ENCODE measurements at places on chromosomes 5 and 9.

GRCh38 chr9:131813116-131813515 is 73.2 kb upstream of the RAPGEF1 start:
- no peak for DNase-seq

DNA sequence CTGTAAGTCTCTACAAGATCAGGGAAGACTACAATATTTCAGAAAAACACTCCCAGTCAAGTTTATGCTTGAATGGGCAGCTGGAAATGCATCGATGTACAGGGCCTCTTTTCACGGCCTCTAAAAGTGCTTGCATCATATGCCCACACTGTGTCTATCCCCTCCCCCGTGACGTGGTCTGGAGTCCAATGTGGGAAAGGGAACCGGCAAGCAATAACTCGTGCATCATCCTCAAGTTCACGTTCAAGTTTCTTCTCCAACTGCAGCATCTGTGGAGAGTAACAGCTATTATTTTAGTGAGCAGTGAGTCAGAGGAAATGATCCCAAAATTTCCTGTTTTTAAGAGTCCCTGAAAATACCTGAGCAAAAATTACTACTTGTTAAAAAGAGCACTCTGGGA is 22.3 kb downstream of the ATPSCKMT start:
- no peak for DNase-seq

GRCh38 chr9:4048441-4048840 is 251.4 kb downstream of the GLIS3 start:
- no peak for DNase-seq

DNA sequence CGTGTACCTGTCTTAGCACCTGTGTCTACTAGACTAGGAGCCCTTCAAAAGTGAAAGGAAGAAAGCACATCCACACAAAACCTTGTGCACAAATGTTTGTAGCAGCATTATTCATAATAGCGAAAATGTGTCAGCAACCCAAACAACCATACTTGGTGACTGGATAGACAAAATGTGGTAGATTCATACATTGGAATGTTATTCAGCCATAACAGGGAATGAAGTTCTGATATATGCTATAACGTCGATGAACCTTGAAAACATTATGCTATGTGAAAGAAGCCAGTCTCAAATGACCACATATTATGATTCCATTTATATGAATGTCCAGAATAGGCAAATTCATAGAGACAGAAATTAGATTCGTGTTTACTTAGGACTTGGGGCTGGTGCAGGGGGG is 57.8 kb upstream of the LARP1 start:
- no peak for DNase-seq

DNA sequence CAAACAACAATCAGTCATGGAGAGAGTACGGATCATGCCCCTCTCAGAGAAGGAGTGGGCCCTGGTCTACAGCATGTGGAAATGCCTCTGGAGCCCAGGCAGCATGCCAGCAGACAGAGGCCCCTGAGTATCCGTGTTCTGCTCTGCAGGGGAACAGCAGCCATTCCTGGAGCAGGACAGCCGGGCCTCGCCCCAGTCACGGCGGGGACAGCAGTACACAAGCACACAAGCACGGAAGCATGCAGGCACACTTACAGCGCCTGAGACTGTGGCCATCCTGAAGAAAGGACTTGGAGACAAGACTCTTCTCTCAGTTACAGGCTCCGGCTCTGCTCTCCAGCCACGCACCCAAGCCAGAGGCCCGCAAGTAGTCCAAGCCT is 102.6 kb upstream of the ALDH1B1 start:
- no peak for DNase-seq

DNA sequence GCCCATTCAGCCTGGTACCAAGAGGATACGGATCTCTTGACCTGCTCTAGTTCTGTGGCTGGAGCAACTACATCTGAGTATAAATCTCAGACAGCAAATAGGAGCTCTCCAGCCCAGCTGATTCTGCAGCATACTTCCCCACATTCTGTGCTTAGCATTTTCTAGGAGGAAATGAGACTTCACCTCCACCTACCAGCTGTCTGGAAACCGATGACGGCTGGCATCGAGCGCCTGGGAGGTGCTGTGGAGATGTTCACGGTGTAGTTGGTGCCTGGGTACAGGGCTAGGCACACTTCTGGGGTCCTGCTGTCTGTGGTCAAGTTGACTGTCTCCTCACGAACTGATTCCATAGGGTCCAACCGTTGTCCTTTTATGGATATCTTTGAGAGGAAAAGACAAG is 63.6 kb downstream of the SUSD1 start:
- DNase-seq: no peak

DNA sequence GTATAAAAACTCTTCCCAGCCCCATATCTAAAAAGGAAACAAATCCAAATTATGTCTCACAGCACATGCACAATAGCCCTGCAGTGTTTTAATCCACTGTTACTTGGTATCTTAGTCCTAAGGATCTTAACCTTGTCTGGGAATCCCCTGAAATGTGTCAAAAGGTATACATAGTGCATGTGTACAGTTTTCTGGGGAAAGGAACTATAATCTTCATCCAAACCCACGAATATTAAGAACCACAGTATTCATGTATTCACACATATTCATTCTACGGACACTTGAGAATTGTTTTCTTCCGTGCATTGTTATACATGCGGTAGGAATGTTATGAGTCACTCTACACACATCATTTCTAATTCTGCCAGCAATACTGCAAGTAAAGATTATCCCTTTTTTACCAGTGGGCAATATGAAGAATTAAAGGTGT is 47.8 kb upstream of the SNX2 start:
- DNase-seq: no peak

GRCh38 chr5:122155546-122155945 is 26.2 kb downstream of the ZNF474 start:
- DNase-seq: no peak

- no peak for DNase-seq
Measured at GRCh38 chr9:123614306-123615263, 258.6 kb downstream of the CRB2 start.

- no peak for DNase-seq
Measured at GRCh38 chr9:22201256-22201655, 192.2 kb upstream of the CDKN2B start.

- DNase-seq: no peak
Measured at GRCh38 chr9:93126825-93127368, 7.2 kb downstream of the NINJ1 start.

DNA sequence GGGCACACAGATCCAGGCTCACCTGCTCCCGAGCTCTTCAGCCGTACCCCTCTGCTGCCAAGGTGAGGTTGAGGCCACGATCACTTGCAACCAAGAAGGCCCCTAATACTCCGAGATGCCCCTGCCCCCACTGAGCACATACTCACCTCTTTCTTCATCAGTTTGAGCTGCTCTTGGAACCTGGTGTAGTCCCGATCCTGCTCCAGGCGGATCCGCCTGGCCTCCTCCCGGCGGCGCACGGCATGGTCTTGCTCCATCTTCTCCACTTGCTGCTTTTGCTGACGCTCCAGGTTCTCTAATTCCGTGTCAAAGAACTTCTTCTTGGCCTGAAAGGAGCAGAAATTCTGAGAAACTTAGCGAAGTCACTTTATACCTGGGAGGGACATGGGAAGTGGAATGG is 75.7 kb upstream of the FBXW11 start:
- no peak for DNase-seq

DNA sequence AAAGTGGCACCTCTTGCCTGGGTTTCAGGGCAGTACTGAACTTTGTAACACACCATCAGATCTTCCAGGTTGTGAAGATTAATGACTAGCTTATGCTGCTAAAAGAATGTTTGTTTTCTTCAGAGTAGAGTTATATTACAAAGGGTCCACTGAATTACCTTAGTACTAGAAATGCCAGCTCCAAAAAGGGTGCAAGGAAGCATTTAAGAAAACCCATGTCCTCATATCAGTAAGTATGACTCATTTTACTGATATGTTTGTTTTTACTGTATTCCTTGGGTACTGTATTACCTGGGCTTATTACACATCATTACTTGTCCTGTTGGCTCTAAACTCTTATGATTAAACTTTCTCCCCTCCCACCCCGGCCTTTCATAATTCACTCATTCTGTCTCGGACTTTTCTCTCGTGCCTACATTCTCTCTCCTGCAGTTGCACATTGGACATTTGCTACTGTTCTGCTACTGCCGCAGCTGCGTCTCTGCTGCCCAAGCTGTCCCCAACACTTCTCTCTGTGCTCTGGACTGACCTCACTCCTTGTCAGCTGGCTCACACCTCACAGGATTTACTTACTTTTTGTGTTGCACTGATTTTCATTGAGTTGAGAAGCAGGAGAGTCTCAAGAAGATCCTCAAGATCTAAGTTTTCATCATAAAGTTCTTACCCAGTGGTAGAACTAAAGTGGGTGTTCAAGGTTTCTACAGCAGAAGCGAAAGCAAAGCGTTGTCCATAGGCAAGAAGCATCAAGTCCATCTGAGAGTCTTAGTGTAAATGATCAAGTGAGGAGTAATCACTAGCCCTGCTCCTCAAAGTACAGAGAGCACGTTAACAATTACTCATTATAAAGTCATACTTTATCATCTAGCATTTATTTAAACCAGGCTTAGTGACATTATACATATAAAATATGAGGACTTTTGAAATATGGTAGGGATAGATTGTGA is 53.2 kb upstream of the C9orf72 start:
- no peak for DNase-seq

- no peak for DNase-seq
Measured at GRCh38 chr9:77183581-77183980, 6.2 kb downstream of the VPS13A start.

DNA sequence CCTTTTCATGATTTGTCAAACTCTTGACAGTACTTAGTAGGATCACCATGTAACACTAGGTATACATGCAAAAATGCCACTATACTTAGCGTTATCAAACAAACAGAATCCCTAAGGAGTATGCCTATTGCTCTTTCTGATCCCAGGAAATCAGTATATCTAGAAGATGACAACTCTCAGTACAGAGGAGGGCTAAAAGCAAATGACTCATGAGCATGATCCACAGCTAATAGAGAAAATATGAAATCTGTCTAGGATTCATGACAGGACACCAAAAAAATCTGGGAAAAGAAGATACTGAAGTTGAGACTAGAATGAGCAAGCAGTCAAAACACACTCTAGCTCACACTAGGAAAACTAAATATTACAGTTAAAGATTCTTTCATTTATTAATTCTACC is 89.2 kb downstream of the RAPGEF6 start:
- DNase-seq: no peak

DNA sequence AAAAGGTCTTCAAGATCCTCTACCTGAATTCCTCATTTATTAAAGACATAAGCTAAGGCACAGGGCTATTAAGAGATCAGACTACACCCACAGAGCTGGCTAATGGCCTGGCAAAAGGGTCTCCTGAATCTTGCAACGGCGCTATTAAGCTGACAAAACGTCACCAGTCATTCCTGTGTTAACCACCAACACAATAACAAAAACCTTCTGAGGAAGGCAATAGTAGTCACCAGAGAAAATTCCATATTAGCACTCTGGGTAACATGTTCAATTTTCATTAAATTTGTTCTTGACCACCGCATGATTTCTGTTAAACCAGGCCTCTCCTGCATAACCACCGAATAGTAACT is 77.0 kb downstream of the GNAQ start:
- no peak for DNase-seq

DNA sequence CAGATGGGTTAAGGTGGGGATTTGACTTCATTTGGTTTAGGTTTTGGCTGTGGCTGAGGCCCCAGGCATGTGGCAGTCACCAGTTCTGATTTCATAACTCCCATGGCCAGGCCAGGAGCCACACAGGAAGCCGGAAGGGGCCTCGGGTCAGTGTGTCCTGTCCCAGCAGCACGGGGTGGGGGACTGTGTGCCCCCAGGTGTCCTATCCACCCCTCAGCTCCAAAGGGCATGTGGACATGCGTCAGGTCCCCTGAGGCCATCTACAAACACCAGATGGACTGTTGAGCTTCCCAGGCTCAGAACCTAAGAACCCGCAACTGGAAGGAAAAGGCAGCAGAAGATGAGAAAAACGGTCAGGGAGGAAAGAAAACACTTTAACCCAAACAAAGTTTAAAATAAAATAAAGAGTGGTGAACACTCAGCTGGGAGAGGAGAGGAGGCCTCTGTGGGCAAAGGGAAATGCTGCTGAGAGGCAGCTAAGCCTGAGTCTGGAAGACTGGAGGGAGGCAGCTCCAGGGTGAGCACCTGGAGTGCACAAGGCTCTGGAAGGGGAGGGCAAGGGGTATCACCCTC is 260.8 kb downstream of the AUH start:
- DNase-seq: no peak

GRCh38 chr9:130304643-130305042 is 39.1 kb downstream of the HMCN2 start:
- DNase-seq: no peak

- no peak for DNase-seq
Measured at GRCh38 chr5:57216714-57217113, 42.9 kb downstream of the GPBP1 start.

- DNase-seq: no peak
Measured at GRCh38 chr5:73278693-73279092, 105.7 kb downstream of the TMEM174 start.

DNA sequence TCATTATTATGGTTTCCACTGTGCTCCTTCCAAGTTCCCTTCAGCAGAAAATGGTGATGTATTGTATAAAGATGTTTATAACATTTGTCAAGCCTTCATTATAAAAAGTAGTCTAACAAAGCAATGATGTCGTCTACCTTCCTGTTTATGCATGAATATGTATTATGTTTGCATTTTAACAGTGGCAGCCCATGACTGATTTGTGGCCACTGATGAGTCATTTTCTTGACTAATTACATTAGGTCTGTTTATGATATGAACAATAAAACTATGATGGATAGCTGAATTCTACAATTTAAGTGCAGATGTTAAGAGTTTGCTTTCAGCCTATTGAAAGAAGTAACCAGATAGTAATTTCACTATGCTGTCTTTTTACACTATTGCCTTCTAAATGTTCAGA is 75.4 kb upstream of the ADAMTS19 start:
- DNase-seq: no peak

DNA sequence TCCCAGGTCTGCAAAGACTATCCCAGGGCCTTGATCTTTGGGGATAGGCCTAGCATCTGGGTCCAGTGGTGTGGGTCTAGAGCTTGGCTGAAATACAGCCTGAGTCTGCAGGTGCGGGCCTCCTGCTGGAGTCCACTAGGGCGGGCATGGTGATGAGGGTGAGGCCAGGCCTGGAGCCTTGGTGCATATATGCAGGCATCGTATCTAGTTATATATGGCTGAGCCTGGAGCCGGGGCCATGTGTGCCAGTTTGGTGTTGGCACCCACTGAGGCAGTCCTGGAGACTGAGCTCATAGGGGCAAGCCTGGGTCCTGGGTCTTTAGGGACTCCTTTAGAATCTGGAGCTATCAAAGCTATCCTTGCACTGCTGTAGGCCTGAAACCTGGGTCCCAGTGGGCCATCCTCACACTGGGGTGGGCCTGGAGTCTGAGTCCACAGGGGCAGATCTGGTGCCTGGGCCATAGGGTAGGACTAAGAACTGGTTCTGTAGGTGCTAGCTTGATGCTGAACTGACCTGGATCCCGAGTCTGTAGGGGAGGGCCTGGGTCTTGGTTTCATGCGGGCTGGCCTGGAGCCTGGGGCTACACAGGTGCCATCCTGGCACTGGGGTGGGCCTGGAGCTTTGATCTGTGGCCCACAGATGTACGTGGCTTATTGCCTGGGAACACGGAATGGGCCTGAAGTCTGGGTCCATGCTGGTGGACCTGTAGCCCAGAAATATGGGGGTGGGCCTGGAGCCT is 346.5 kb upstream of the MEF2C start:
- no peak for DNase-seq

- peak; percentile 12 for DNase-seq
Measured at GRCh38 chr5:78162253-78162862, 132.1 kb downstream of the AP3B1 start.
